ENCODE measurements at places on chromosomes 7 and 10.

DNA sequence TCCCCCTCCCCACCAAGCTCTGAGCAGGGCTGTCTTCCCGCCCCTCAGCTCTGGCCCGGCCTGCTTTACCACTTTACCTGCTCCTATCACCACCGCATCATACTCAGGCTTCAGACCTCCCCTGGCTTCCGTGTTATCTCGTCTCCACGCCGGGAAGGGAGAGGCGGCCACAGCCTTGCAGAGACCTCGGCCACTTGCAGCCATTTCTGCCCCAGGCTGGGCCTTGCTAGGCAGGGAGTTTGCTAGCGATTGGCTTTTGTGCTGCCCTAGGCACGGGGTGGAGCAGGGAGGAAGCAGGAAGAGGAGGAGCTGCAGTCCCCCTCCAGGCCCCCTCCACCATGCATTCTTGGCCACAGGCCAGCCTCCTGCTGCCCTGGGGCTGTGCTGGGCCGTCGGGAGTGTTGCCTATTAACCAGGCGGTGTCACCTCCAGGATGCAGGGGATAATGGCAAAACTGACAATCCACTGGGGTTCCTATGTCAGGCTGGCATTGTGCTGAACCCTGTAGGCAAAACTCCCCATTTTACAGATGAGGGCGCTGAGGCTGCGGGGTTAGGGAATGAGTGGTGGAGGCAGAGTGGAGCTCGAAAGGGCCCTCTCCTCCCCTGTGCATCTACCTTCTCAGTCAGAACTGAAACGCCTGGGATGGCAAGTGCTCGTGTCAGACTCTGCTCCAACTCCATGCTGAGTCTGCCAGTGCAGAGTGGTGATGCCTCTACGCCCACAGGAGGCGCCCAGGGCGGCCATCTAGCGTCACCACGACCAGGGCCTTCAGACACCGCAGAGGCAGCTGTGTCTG lies at the start of gene PYROXD2:
TSS of gene PYROXD2 (minus strand) at position 251 of the 799 bp plus-strand sequence. CDS start at position 204, 47 bp downstream.
- peak; percentile 78 for DNase-seq

DNA sequence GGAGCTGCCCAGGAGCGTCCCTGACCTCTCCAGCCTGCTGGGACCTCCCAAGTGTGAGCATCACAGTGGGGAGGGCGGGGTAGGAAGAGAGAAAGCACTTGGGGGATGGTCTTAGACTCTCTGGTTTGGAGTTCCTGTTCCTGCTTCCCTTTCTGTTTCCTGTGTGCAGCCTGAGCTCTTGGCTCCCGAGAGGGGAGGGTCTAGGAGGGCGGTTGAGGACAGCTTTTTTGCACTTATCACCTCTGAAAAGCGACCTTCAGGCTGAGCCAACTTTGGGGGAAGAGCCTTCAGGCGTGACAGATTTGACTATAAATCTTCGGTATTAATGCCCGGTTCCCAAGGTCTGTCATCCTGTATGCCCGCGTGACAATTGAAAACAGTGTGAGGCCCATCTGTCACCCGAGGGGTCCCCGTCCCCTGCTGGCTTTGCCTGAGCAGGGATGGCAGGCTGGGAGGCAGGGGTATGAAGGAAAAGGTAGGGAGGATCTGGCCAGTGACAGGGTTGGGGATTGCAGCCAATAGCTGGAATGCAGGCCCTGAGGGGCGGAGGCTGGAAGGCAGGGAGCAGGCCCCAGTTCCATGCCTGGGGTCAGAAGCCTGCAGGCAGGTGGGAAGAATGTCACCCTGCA lies 78.6 kb downstream of the CDH23 start:
- DNase-seq, result no peak

DNA sequence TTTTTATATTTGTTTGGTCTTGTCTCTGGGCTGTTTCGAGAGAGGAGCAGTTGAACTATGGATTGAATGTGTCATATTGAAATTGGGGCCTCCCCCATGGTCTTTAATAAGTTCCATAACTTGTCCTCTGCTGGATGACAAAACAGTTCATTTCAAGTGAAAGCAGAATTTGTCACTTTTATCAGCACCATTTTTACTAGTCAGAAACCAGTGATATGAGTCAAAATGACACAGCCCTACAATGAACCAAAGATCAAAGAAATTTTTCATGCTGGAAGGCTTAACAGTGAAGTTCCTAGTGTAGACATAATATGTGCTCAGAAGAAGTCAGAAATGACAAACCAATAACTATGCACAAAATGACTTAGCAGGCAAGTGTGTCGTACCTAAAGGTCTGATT lies 133.6 kb upstream of the VWC2 start:
- DNase-seq, result no peak

GRCh38 chr7:109354000-109354399 lies 784.3 kb downstream of the DNAJB9 start:
- no peak for DNase-seq

DNA sequence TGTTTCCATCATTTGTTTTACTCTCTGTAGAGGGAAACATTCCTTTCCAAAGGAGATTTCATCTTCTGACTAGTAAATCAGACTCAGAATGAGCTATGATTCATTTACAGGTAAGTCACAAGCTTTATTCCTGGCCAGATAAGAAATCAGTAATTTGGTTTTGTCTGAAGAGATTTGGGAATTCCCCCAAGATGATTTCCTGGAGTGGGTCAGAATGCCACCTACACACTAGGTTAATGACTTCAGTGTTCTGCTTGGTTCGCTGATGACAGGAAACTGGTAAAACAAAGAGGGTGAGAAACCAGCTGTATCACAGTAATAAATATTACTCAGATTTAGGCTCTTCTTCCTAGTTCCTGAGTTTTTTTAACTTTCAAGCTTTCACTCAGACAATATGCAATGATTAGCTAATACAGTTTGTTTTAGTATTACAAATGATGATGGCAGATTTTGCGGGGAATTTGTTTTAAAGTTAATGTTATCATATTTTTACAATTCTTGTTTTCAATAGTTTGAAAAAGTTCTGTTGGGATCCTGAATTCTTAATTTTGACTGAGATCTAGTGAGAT lies 8.3 kb upstream of the ASZ1 start:
- DNase-seq, result no peak

DNA sequence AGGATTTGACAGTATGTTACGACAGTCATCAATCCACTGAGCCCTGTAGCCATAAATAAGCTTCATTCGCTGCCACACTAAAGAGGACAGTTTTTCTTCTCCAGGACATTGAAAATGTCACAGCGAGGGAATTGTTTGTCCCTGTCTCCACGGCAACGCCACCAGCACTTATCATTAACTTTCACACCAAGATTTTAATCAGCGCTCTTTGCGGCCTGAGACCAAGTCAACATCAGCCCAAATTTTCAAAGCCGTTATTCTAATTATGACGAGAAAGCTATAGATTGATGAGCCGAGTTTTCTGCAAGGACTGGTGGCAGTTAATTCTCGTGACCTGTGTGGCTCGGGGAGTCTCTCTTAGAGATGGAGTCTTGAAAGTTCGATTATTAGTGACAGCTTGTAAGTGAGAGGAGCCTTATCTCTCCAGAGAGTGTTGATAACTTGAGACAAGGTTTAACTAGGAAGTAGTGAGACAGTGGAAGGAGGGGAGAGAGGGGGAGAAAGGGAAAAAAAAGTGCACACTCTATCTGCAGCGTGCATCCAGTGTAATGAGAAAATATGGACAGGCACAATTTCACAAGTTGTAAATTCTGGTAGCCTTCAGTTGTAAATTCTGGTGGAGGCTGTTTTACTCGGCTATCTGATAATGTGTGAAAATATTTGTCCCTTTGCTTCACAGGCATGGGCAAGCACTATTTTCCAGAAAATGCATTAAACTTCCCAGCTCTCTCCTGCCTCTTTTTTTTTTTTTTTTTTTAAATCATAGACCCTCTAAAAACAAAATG lies 473.3 kb downstream of the LRMDA start:
- DNase-seq, result no peak

- no peak for DNase-seq
Measured at GRCh38 chr10:44850356-44850934, 60.7 kb upstream of the TMEM72 start.

Measured in CD4-positive, alpha-beta T cell (primary cell).